ENCODE measurements at places on chromosomes 7 and 10. TPM values are rescaled to one million over a fixed set of nuclear protein-coding genes. Genes with fewer than 3 reads are reported as not detected.

- no peak for DNase-seq
- H3K27me3 ChIP-seq, result no peaks in the 10 kb centered on the region
- H3K36me3 ChIP-seq, result no peaks in the 10 kb centered on the region
Observed at GRCh38 chr10:78215645-78216044, 182.0 kb downstream of the RPS24 start.

GRCh38 chr7:88396948-88397322 lies 90.2 kb upstream of the STEAP4 start:
- H3K36me3 ChIP-seq, result no peaks in the 10 kb centered on the region
- no peak for DNase-seq
- H3K4me1 ChIP-seq, result peaks cover 4% of the 10 kb centered on the region

GRCh38 chr7:110050785-110051184 lies 1040.1 kb upstream of the LRRN3 start:
- no peaks in the 10 kb centered on the region for H3K36me3 ChIP-seq
- no peaks in the 10 kb centered on the region for H3K27me3 ChIP-seq
- no peak overlapping the region for H3K4me3 ChIP-seq
- H3K4me1 ChIP-seq, result no peaks in the 10 kb centered on the region

DNA sequence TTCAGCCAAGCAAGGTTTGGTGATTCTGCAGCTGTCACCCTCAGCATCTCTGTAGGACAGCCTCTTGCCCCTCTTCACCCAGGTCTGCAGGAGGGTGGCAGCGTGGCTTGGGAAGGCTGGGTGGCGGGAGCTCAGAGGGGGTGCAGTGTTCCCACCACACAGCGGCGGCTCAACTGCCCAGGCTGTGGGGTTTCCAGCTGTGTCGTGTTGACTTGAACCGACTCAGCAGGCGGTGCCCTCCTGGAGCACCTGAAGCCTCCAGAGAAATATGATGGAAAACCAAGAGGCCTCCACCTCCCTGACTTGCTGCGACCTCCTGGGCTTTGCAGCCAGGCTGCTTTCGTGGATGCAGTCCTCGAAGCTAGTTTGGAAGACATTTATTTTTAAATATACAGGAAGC lies 68.0 kb upstream of the KLF6 start:
- H3K36me3 ChIP-seq, result no peaks in the 10 kb centered on the region
- no peak overlapping the region for H3K27ac ChIP-seq
- DNase-seq, result no peak
- H3K27me3 ChIP-seq, result no peaks in the 10 kb centered on the region
- H3K4me1 ChIP-seq, result peaks cover 23% of the 10 kb centered on the region

- H3K4me1 ChIP-seq, result no peaks in the 10 kb centered on the region
- H3K4me3 ChIP-seq, result no peak overlapping the region
- H3K36me3 ChIP-seq, result no peaks in the 10 kb centered on the region
- no peaks in the 10 kb centered on the region for H3K27me3 ChIP-seq
- H3K27ac ChIP-seq, result no peak overlapping the region
- DNase-seq, result no peak
Observed at GRCh38 chr7:106794276-106795083, 70.6 kb upstream of the PIK3CG start.

GRCh38 chr7:46032942-46033341 lies 111.9 kb upstream of the IGFBP3 start:
- no peak overlapping the region for H3K27ac ChIP-seq
- no peak for DNase-seq
- H3K27me3 ChIP-seq, result no peaks in the 10 kb centered on the region
- H3K4me3 ChIP-seq, result no peak overlapping the region
- H3K36me3 ChIP-seq, result no peaks in the 10 kb centered on the region

DNA sequence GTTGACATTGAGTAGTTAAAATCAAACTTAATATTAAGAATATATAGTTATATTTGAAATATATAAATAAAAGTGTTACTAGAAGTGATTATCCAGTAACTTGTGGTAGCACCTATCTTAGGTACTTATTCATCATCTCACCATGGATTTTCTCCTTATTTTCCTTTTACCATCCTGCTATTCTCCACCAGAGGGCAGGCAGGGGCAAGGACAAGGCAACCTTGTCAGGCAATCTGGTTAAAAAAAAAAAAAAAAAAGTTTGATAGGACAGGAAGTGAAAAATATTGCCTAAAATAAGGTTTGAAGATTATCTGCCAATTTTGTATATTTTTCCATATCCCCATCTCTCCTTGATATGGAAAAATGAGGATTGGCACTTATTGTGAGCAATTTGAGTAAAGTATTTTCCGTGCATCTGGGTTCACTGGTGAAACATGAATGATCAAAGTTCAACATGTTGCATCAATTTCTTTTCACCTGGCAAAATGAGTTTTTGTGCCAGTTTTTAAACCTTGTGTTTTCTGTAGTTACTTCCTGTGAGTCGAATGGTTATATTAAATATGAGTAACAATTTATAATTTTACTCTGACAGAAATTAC lies 256.7 kb downstream of the AGMO start:
- H3K27me3 ChIP-seq, result no peaks in the 10 kb centered on the region
- H3K4me3 ChIP-seq, result no peak overlapping the region
- peak; percentile 54 for DNase-seq
- H3K27ac ChIP-seq, result no peak overlapping the region
- no peaks in the 10 kb centered on the region for H3K36me3 ChIP-seq

DNA sequence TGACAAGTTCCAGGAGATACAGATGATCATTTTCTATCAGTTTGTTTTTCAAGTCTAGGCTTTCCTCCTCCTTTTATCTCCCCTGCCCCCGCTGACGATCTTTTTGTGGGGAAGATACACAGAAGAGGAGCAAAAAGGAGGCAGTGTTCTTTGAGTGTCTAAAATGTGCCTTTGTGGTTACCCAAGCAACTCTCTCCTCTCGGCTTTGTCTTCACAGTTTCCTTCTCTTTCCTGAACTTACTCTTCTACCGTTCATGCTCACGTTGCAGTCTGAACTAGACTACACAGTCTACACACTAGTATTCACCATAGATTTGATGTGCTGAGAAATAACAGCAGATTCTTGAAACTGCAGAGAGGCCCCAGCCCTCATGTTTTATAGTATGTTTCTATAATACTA lies 23.6 kb downstream of the CEP41 start:
- DNase-seq, result no peak
- no peaks in the 10 kb centered on the region for H3K36me3 ChIP-seq
- peak overlapping the region; percentile 91 for H3K27ac ChIP-seq

- no peak overlapping the region for H3K4me3 ChIP-seq
- no peaks in the 10 kb centered on the region for H3K36me3 ChIP-seq
- H3K27me3 ChIP-seq, result no peaks in the 10 kb centered on the region
- H3K4me1 ChIP-seq, result peaks cover 14% of the 10 kb centered on the region
Observed at GRCh38 chr10:35946556-35946955, 304.5 kb upstream of the FZD8 start.

DNA sequence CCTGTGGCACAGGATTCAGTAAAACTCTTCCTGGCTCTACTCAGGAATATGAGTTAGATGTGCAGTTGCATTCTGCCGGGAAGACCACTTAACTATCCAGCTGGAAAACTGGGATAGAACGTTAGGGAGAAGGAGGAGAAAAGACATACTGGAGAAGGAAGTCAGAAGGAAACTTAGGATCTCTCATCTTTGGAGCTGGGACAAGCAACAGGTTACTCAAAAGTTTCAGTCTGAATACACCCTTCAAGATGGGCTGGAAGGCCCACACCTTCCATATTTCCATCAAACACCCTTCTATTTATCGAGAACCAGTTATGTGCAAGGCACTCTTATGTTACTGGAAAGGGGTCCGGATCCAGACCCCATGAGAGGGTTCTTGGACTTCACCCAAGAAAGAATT lies 440.4 kb upstream of the NRP1 start:
- no peaks in the 10 kb centered on the region for H3K36me3 ChIP-seq
- peaks cover 51% of the 10 kb centered on the region for H3K4me1 ChIP-seq
- H3K27ac ChIP-seq, result no peak overlapping the region
- H3K27me3 ChIP-seq, result no peaks in the 10 kb centered on the region
- DNase-seq, result no peak

The TOMM7 gene
- total RNA-seq, result 162 TPM

DNA sequence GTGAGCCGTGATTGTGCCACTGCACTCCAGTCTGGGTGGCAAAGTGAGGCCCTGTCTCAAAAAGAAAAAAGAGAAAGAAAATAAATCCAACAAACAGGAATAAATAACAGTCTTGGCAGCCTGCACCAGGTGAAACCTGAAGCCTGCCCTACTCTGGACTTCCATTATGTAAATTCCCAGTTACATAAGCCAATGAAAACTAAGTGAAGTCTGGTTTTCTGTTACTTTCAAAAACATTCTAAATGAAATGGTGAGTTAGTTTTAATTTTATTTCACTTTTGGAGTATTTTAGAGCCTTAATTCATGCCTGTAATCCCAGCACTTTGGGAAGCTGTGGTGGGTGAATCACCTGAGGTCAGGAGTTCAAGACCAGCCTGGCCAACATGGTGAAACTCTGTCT lies 22.5 kb upstream of the HIBADH start:
- no peaks in the 10 kb centered on the region for H3K36me3 ChIP-seq
- H3K4me3 ChIP-seq, result no peak overlapping the region
- no peaks in the 10 kb centered on the region for H3K4me1 ChIP-seq
- no peak overlapping the region for H3K27ac ChIP-seq
- no peaks in the 10 kb centered on the region for H3K27me3 ChIP-seq

The TUBAL3 gene
- not detected for total RNA-seq

GRCh38 chr7:5414916-5415315 lies 8.7 kb downstream of the TNRC18 start:
- peaks cover 5% of the 10 kb centered on the region for H3K27me3 ChIP-seq
- peak overlapping the region; percentile 72 for H3K4me3 ChIP-seq
- H3K27ac ChIP-seq, result no peak overlapping the region
- peaks cover 43% of the 10 kb centered on the region for H3K4me1 ChIP-seq
- DNase-seq, result no peak

DNA sequence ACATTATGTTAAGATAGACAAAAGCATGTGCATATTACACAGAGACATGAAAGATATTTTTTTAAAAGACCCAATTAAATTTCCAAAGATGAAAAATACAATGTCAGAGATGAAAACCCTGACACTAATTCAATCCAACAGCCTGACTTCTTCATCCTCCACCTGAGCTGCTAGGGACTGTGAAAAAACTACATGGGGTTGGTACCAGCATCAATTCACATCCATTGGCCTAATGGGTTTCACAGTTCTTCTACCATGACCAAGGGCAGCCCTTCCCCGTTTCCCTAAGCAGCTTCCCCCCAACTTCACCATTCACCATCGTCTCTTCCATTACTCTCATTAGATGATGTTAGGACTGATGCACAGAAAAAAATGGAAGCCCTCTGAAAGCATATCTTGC lies 37.4 kb upstream of the CDCA7L start:
- no peaks in the 10 kb centered on the region for H3K27me3 ChIP-seq
- no peaks in the 10 kb centered on the region for H3K36me3 ChIP-seq
- DNase-seq, result no peak
- no peak overlapping the region for H3K4me3 ChIP-seq
- no peak overlapping the region for H3K27ac ChIP-seq

GRCh38 chr7:147492606-147493005 lies 1098.0 kb upstream of the C7orf33 start:
- H3K4me1 ChIP-seq, result no peaks in the 10 kb centered on the region
- H3K36me3 ChIP-seq, result no peaks in the 10 kb centered on the region
- H3K4me3 ChIP-seq, result no peak overlapping the region

The NEUROD6 gene
- total RNA-seq, result not detected

GRCh38 chr7:157565981-157566630 lies 229.3 kb downstream of the DNAJB6 start:
- DNase-seq, result peak; percentile 25
- H3K36me3 ChIP-seq, result peaks cover 19% of the 10 kb centered on the region
- H3K4me3 ChIP-seq, result peak overlapping the region; percentile 75
- H3K27me3 ChIP-seq, result peaks cover 4% of the 10 kb centered on the region

DNA sequence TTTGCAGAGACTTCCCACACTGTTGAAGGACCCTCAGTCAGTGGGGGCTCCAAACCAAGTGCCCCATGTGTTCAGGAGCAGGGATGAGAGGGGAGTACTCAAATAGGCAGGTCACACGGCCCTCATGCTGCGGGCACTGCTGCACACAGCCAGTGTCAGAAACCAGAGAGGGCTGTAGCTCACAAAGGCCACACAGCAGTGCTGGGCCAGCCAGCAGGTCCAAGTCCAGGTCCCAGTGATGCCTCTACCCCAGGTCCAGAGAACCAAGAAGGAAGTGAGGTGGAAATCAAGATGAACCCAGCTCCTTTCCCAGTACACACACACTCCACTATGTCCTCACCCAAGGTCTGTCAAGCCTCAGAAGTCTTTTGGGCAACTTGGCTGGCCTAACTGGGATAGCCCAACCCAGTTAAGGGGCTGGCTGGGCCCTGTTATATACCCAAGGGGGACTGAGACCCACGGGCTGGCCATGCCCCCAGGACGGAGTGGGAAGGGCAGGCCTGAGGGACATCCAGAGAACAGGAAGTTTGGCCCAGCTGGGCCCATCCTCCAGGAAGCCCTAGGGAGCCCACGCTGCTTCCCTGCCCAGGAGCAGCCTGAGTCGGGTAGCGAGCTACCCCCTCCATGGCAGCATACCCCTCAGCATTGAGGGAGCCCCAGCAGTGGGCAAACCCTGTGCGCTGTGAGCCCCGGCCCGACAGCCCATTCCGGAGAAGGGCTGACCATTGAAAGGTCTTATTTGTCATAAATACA lies 24.3 kb downstream of the GRID1 start:
- no peak overlapping the region for H3K27ac ChIP-seq
- H3K4me3 ChIP-seq, result no peak overlapping the region
- H3K27me3 ChIP-seq, result no peaks in the 10 kb centered on the region
- DNase-seq, result no peak

The GPR15LG gene
- not detected for total RNA-seq

Measured in neural crest cell (in vitro differentiated cells).